ENCODE measurements at places on chromosomes 7 and 10. TPM values are rescaled to one million over a fixed set of nuclear protein-coding genes. Genes with fewer than 3 reads are reported as not detected.

SEMA4G gene
- 9.3 TPM for total RNA-seq

FGFBP3 gene
- total RNA-seq: 2.7 TPM

APBB1IP gene
- 6.8 TPM for total RNA-seq

OPALIN gene
- total RNA-seq: not detected

GTF2IRD2 gene
- total RNA-seq: 8.1 TPM
